ENCODE measurements at places on chromosomes 3 and 15.

- DNase-seq = peak; percentile 36
Measured at GRCh38 chr3:42157540-42158538, 66.7 kb downstream of the TRAK1 start.

GRCh38 chr3:154660811-154661210 lies 230.8 kb upstream of the GPR149 start:
- DNase-seq = no peak

DNA sequence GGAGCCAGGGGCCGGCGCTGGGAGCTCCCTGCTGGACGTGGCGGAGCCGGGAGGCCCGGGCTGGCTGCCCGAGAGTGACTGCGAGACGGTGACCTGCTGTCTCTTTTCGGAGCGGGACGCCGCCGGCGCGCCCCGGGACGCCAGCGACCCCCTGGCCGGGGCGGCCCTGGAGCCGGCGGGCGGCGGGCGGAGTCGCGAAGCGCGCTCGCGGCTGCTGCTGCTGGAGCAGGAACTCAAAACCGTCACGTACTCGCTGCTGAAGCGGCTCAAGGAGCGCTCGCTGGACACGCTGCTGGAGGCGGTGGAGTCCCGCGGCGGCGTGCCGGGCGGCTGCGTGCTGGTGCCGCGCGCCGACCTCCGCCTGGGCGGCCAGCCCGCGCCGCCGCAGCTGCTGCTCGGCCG lies 1.5 kb downstream of the SMAD6 start:
- no peak for DNase-seq

DNA sequence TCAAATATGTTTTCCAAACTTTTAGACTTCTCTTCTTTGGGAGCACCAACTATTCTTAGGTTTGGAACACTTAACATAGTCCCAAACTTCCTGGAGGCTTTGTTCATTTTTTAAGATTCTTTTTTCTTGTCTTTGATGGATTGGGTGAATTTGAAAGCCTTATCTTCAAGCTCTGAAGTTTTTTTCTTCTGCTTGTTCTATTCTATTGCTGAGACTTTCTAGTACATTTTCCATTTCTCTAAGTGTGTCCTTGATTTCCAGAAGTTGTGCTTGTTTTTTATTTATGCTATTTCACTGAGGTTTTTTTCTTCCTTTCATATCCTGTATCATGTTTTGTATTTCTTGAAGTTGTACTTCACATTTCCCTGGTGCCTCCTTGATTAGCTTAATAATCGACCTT lies 97.5 kb downstream of the PLSCR2 start:
- no peak for DNase-seq

- DNase-seq = no peak
Measured at GRCh38 chr3:195717852-195718476, 2.8 kb upstream of the MUC20 start.

GRCh38 chr3:193742628-193743027 lies 149.6 kb downstream of the OPA1 start:
- no peak for DNase-seq

GRCh38 chr3:48612309-48612708 lies 2.9 kb upstream of the UQCRC1 start:
- DNase-seq = no peak

- no peak for DNase-seq
Measured at GRCh38 chr15:56442354-56442753, 22.6 kb downstream of the MNS1 start.

GRCh38 chr15:90103701-90104329 lies 1.5 kb upstream of the IDH2 start:
- DNase-seq = no peak

- DNase-seq = no peak
Measured at GRCh38 chr3:12231431-12231830, 57.4 kb upstream of the PPARG start.

DNA sequence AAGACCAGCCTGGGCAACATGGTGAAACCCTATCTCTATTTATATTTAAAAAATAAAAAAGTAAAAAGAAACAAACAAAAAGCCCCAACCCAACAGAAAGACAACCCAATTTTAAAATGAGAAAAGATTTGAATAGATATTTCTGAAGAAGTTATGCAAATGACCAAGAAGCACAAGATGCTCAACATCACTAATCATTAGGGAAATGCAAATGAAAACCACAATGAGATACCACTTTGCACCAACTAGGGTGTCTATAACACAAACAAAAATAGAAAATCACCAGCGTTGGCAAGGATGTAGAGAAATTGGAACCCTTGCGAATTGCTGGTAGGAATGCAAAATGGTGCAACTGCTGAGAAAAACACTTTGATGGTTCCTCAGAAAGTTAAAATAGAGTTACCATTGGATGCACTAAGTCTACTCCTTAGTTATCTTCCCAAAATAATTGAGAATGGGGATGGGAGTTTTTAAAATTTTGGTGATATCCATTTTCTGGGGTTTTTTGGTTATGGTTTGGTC lies 45.8 kb upstream of the CCNB2 start:
- DNase-seq = no peak

- no peak for DNase-seq
Measured at GRCh38 chr3:20316238-20316637, 130.2 kb upstream of the SGO1 start.

GRCh38 chr15:57329582-57330367 lies 46.5 kb upstream of the CGNL1 start:
- no peak for DNase-seq

GRCh38 chr3:188171682-188172467 lies 17.9 kb downstream of the LPP start:
- no peak for DNase-seq

GRCh38 chr15:78840661-78841375 lies 29.6 kb upstream of the ADAMTS7 start:
- DNase-seq = no peak

DNA sequence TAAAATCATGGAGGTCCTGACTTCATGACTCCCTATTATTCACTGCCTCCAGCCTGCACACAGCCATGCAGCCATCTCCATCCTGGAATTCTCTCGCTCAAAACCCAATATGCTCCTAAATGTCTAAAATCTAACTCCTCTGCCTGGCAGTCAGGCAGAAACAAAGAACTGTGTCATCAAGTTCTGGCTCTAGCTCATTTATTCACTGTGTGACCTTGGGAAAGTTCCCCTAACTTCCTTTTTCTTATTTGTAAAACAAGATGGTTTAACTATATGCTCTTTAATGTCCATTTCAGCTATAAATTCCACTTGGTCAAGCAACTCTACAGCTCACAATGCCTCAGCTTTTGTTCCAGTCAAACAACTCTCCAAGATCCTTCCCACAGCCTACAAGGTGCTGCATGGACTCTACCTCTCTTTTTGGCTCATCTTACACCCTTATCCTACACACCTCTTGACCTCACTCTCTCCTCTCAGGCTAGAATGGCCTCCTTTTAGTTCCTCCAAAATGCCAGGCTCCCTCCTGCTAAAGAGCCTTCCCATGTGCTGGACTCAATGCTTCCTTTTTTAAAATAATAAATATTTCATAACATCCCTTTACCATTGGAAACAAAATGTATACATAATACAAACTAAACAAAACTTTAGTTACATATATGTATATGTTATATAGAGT lies 16.4 kb downstream of the PIK3CB start:
- DNase-seq = no peak

- no peak for DNase-seq
Measured at GRCh38 chr15:63803106-63803886, 30.5 kb downstream of the HERC1 start.

- DNase-seq = no peak
Measured at GRCh38 chr15:35992791-35993190, 446.8 kb upstream of the DPH6 start.

DNA sequence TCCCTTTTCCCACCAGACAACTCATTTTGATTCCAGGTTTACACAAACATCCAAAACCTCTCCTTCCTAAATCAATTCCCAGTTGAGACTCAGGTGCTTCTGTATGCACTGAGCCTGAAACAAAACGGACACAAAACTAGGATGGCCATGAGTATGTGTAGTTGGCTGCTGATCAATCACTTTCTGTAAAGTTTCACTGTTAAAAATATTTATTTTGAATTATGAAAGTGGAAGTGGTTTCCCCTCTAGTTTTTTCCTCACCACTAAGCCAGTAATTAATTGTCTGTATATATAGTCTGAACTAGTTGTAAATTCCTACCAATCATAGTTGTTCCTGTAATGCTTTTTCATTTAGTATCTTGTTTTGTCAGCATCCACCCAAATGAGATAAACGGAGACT lies 51.7 kb upstream of the TSPAN3 start:
- DNase-seq = no peak

GRCh38 chr3:12253516-12254343 lies 35.1 kb upstream of the PPARG start:
- no peak for DNase-seq

DNA sequence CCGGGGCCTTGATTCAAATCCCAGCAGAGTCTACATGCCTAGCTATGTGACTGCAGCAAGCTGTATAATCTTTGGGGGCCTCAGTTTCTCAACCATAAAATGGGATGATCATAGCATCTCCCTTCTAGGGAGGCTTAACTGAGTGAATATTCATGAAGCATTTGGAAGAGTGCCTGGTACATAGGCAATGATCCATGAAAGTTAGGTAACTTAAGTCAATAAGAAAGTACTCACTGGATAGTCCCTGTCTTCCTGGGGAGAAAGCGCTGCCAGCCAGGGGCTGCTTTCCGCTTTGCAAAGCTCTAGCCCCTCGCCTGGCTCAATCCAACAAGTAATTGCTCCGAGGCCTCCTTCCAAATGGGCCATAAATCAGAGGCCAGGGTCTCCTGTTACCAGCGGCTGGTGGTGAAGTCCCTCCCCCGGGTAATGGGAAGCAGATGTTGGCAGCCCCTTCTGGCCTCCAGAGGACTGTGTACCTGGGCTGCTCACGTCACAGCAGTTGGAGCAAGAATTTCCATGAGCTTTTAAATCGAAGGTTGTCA lies 521.9 kb upstream of the PROK2 start:
- no peak for DNase-seq

DNA sequence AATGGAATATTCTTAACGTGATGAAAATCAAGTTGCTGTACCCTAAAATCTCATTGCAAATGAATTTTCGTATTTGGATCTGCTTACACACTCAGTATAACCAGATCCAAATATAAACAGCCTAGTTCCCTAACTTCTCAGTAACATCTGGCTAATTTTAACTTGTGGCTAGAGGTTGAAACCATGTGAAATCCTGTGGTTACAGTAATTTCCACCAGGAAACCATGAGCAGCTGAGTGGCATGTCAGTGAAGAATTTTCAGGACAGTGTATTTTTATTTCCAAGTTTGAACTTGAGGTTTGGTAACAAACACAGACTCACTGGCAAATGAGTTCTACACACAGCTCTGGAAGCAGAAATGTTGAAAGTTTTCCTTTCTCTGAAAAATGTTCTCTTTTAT lies 754.1 kb downstream of the NR2F2 start:
- no peak for DNase-seq

DNA sequence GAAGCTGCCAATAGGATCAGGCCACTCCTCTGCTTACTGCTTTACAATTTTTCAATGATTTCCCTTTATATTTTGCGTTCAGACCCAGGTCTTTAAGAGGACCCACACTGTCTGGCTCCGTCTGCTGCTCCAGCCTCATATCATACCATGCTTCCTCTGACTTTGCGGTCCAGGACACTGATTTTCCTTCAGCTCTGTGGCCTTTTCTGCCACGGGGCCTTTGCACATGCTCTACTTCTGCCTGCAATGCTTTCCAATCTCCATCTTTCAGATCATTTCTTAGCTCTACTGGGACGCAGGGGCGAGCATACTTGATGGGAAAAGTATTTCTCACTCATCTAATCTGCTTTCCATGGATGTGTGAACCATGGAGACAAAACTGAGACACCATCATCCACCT lies 23.0 kb upstream of the SH3GL3 start:
- no peak for DNase-seq

- no peak for DNase-seq
Measured at GRCh38 chr3:144585408-144585807, 613.8 kb downstream of the DIPK2A start.

DNA sequence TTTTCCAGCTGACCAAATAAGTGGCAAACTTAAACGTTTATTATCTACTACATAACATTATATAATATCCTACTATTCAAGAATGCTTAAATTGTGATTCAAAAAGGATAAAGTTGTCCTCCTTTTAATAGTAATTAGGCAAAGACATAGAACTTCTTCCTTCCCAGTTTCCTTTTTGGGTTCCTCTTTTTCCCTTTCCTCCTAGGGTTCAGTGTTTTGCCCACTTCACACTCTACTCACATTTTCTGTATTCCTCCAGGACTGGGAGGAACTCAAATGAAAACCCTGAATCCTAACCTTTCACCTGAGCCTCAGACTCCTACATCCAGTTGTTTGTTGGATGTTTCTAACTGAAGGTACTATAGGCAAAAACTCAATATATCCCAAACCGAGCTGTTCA lies 132.5 kb downstream of the PEAK1 start:
- no peak for DNase-seq

DNA sequence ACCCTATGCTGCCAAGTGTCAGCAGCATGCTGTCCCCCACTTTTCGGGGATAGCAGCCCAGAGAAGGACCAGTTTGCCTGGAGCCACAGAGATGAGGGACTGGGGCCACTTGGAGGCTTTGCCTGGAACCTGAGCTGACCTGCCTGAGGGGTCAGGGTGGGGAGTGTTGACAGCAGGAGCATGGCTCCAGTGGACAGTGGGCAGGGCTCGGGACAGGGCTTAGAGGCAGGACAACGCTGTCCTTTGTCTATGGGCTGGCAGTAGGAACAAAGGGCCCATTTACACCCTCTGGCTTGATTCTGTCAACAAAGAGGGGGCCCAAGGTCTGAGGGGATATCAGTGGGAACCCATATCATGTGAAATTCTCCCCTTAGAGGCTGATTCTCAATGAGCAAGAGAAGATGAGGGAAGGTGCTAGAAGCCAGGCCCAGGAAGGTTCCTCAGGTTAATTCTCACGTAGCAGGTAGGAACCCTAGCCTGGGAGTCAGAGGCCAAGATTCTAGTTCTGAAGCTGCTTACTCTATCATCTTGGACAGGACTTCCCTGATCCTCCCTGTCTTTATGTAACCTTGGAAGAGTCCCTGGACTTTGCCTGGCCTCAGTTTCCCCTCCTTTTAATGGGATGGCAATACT lies 29.7 kb upstream of the HHATL start:
- DNase-seq = no peak
